Anterior cingulate cortex (tissue), 58 donors: ENCODE measurements at places on chromosomes 6 and 20.

DNA sequence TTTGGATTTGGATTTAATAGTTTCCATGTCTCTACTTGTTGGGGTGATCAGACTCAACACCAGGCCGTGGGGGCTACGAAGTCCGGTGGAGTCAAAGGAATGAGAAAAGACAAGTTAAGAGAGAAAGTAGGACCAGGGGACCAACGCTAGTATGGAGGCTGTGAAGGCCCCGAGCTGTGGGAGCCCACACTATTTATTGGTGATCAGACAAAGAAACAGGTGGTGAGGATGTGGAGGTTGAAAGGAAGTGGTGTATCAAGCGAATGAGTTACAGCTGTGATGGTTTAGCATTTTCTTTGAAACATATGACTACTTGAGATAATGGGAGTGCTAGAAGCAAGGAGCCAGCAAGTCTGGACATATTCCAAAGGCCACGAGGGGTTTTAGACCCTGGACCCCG is 62.4 kb downstream of the AKAP7 start:
- no peak for DNase-seq

DNA sequence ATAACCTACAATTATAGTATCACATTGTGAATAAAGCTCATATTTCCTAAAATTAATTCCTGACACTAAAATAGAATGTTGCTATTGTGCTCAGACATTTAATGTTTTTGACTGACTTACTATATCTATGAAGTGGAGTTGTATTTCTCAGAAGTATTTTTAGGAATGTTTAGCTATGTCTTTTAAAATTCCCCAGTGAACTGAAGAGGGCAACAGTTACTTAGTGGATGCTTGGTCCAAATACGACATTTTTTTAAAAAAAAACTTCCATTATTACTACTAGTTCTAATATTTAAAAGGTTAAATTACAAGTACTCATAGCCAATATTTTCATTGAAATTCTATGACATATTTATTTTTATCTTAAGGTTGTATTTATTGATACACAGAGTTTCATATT is 460.2 kb downstream of the COL12A1 start:
- no peak for DNase-seq

- no peak for DNase-seq
These were observed 16.9 kb upstream of the FOXC1 start for GRCh38 chr6:1592852-1593251.

DNA sequence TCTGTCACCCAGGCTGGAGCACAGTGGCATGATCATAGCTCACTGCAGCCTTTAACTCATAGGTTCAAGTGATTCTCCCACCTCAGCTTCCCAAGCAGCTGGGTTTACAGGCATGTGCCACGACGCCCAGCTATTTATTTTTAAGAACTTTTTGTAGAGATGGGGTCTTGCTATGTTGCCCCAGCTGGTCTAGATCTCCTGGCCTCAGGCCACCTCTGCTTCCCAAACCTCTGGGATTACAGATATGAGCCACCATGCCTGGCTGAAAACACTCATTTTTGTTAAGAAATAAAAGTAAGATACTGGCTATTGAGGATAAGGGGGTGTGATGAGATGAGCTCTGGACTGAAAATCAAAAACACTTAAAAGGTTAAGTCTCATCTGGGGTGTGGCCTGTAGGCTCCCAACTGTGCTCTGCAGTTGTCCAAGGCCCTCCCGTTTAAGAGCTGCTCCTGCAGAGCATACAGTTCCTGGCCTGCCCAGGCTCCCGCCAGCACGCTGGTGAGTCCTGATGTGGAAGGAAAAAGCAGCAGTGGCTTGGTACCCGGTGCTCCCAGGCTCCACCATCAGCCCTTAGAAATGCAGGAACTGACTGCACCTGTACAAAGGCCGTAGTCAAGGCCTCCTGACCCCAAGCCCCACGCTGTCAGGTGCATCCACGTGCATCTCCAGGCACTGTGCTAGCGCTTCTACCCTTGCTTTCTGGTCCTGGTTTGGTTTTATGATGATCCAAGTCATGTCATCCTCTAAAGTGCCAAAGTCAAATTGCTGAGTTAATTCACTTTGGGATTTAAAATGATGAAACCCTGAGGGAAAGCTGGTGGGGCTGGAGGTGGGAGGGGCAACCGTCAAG is 111.5 kb downstream of the TMEM242 start:
- DNase-seq = no peak

DNA sequence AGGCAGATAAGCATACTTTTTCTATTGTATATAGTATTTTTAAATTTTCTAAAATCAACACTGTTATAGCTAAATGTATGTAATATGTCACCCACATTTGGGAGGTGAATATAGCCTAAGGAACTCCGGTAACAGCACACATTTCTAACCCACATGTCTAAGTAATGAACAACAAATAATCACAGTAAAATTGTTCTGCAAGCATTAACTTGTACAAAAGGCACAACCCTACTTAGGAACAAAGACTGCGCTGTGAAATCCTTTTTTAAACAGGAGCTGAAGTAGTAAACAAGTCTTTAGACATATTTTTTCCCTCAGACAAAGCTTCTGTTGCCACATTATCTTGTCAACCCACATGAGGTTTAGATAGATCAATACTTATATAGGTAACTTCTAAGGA is 872.4 kb upstream of the SLC35B3 start:
- no peak for DNase-seq

GRCh38 chr20:20568604-20569205 is 143.7 kb downstream of the RALGAPA2 start:
- no peak for DNase-seq

DNA sequence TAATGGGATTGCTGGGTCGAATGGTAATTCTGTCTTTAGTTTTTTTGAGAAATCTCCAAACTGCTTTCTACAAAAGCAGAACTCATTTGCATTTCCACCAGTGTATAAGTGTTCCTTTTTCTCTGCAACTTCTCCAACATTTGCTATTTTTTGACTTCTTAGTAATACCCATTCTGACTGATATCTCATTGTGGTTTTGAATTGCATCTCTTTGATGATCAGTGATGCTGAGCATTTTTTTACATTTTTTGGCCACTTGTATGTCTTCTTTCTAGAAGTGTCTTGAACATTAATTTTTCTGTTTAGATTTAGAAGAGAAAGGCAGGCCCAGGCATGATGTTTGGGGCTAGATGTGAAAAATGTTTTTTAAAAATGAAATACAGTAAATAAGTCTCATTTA is 553.1 kb upstream of the MAN1A1 start:
- no peak for DNase-seq

DNA sequence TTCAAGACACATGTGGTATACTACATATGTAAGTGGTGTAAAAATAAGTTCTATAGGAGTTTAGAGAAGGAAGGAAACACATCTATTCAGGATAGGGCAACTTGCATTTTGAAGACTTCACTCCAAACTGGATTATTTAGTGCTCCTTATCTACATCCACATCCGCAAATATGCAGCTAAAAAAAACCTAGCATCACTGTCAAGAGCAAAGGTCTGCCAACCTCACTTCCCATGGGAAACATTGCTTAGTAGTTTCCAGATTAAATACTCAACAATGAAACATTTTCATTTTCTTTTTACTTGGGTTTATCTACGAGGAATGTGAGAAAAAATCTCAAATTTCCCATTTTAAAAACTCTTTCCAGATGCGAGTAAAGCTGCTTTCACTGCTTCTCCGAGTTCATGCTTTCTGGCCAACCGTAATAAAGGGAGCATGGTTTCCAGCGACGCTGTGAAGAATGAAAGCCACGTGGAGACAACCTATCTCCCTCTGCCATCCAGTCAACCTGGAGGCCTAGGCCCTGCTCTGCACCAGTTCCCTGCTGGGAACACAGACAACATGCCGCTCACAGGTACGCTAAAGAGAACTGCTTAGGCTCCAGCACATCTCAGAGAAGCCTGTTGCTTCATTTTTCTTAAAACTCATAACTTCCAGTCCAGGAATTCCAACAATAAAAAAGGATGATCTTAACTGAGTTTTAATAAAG is 48.2 kb downstream of the RFX6 start:
- no peak for DNase-seq

- no peak for DNase-seq
These were observed 80.3 kb downstream of the TBC1D7 start for GRCh38 chr6:13248053-13248452.

DNA sequence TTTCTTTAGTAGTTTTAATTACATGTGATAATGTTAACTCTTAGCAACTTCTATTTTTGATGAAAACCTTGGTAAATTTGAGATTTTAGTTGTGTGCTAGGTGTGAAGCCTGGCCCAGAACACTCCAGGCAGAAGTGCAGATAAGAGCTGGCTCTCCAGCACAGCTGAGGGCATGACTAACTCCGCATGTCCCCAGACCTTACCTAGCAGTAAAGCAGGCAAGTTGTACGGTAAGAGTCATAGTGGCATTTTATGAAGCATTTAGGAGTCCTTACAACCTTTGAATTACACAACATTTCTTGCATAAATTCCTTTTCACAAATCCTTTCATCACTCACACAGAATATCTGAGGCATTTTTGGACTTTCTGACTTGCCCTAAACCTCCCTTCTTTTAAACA is 67.2 kb downstream of the OPRM1 start:
- no peak for DNase-seq
